Mesothelial cell of epicardium (in vitro differentiated cells): ENCODE measurements at places on chromosomes 4 and X. TPM values are rescaled to one million over a fixed set of nuclear protein-coding genes. Genes with fewer than 3 reads are reported as not detected.

Gene UGT2B15
- total RNA-seq = 0.11 TPM in 1 of 3 replicates, not detected in the others

DNA sequence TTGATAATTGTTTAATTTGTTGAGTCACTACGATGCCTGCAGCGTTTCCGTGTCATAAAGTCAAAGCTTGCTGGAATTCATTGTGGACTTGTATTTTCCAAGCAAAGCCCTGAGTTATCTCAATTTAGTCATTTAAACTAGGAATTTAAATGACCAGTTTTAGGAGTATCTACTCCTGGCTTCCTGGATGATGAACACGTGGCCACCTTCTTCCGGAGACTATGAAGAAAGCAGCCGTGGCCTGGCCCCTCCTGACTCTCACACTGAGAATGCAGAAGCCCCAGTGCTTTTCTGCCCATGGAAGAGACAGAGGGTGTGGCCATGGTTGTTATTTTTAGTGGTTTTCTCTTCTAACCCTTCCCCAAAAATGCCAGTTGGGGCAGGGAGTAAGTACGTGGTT is 250.7 kb upstream of the GATB start:
- DNase-seq = no peak

DNA sequence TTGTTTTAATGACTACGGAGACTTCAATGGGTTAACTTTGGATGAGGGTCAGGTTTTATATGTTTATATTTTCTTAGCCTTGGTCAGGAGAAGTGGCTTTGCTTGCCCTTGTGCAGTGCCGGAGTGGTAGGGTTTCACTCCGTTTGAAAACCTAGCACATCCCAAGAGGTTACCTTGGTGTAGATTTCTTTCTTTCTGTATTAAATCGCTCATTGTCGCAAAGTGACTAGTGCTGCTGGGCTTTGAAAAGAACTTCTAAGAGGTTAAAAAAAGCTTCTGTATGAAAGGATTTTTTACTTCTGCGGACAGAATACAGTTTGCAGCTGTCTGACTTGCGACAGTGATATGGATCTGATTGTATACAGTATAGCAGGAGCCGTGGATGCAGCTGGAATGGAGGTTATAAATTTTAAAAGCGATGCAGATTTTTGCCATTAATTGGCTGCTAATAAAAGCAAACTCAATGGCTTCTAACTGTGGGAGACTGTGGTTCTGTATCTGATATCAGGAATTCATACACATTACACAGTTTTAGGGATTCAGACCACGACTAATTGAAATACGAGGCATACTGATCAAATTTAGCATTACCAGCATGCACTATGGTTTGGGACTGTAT is 340.9 kb upstream of the PITX2 start:
- no peak for DNase-seq

GRCh38 chrX:13894888-13895565 is 78.1 kb upstream of the GPM6B start:
- no peak for DNase-seq

Gene IGBP1
- 60.1 to 63.9 TPM (median 61.1 TPM) in 3 replicates for total RNA-seq

DNA sequence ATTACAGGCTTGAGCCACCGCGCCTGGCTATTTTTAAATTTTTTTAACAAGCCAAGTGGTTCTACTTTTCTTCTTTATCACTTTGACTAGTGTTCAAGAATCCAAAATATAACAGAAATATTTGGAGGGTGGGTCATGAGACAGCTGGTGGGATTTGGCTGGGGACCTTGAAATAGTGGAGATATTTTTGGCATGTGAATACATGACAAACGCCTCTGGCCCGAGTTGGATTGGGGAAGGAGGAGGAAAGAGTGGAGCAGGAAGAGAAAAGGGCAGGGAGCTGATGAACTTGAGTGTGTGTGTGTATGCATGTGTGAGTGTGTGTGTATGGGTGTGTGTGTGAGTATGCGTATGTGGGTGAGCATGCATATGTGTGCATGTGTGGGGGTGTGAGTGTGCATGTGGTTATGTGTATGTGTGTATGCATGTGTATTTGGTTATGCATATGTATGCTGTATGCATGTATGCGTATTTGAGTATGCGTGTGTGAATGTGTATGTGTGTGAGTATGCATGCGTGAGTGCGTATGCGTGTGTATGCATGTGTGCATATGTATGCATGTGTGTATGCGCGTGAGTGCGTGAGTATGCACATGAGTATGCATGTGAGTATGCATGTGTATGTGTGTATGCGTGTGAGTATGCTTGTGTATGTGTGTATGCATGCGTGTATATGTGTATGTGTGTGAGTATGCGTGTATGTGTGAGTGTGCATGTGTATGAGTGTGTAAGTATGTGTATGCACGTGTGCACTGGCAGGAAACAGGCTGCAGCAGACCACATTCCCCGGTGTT is 49.6 kb downstream of the JADE1 start:
- DNase-seq = no peak

Gene PPP1R2C
- total RNA-seq = not detected in 3 replicates

GRCh38 chrX:77396781-77397180 is 50.4 kb upstream of the FGF16 start:
- no peak for DNase-seq

Gene RASGEF1B
- total RNA-seq = 6.8 to 7.2 TPM (median 7.2 TPM) in 3 replicates

- DNase-seq = no peak
Measured at GRCh38 chrX:96770315-96770714, 85.7 kb downstream of the DIAPH2 start.

- DNase-seq = no peak
Measured at GRCh38 chrX:1316527-1316926, 20.1 kb upstream of the IL3RA start.

GRCh38 chr4:98794565-98795205 is 134.2 kb downstream of the EIF4E start:
- DNase-seq = no peak

- DNase-seq = no peak
Measured at GRCh38 chrX:35380808-35381700, 417.1 kb upstream of the MAGEB16 start.

DNA sequence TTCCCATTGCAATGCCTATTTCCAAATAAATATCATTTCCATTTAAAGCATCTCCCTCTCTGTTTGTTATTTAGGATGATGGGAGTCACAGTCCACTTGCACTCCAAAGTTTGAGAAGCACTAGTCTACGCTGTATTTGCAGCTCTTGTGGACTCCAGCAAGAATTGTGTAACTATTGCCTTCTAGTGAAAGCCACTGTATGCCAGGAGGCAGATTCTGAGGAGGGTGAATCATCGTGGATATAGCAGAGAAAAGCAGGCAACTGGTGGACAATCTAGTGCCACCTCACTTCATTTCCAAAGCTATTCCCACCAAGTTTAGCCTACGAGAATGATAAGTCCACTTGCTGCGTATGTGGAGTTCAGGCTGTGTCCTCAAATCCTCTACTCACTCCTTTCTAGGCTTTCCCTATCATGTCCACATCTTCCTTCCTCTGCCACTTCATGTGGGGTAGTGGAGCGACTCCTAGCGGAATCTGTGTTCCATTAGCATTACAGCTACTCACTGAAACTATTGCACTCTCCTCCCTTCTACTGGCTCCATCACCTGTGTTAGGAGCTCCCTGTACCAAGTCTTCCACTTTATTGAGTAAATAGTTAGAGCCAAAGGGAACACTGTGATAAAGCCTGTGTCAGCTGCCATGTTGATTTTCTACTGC is 501.8 kb upstream of the GALNT7 start:
- DNase-seq = no peak

Gene GC
- total RNA-seq = not detected in 3 replicates

DNA sequence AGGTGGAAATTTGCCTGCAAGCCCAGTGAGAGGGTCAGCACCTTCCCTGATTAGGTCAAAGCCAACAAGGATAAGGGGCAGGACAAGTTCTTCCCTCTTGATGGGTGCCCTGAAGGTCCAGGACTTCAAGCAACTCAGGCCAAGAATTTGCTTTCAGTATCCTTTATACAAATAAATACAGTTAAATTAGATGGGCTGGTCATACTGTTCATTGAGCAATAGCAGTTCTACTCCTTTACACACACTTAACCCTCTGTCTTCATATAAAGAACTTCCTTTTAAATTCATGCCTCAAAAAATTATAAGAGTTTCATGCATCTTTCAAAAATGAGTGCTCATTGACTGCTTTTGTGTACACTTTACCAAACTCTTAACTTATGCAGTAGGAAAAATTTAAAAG is 392.0 kb downstream of the SPRY1 start:
- DNase-seq = no peak

- DNase-seq = no peak
Measured at GRCh38 chrX:40108959-40109287, 11.2 kb upstream of the BCOR start.
